ENCODE measurements at places on chromosomes 5 and 9. TPM values are rescaled to one million over a fixed set of nuclear protein-coding genes. Genes with fewer than 3 reads are reported as not detected.

UAP1L1 gene
- total RNA-seq, result 22.9 TPM

NR4A3 gene
- total RNA-seq, result 36.9 TPM

GCNT1 gene
- total RNA-seq, result 5.4 TPM

HAPLN1 gene
- total RNA-seq, result not detected

TMED9 gene
- 103 TPM for total RNA-seq

PROB1 gene
- total RNA-seq, result 5.5 TPM

SGTB gene
- 17.0 TPM for total RNA-seq

FRMD3 gene
- total RNA-seq, result 0.80 TPM

BARX1 gene
- total RNA-seq, result 3.8 TPM

DNA sequence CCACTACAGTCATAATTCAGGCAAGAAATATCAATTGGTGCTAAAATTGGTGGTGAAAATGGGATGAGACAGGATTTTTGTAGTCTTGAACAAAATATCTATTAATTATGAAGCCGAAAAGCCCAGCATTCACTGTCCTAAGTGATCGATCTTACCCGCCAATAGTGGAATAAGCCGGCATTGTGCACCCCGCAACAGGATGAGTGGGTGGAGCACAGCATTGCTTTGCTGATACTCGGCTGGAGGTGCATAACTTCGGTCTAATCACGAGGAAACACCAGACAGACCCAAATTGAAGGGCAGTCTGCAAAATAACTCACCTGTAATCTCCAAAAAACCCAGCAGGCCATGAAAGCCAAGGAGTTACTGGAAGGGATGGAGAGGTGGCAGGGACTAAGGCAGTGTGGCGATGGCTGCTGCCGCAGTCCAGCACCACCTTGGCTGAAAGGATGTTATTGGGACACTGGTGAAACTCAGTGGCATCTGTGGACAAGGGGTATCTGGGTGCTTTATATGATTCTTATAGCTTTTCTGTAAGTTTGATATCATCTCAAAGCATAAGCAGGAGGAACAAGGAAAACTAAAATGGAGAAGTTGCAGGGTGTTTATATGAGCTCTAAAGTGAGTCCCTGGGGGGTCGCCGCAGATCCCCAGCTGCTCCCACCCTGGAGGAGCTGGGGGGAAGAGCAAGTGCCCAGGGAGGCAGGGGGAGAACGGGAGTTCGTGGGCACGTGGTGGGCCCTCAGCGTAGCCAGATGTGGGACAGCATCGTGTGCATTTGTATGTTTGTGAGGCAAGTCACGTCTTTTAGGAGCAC is 45.2 kb downstream of the AHRR start:
- peaks cover 34% of the 10 kb centered on the region for H3K4me1 ChIP-seq
- no peaks in the 10 kb centered on the region for H3K27me3 ChIP-seq
- no peak overlapping the region for H3K27ac ChIP-seq
- H3K4me3 ChIP-seq, result no peak overlapping the region
- peaks cover 71% of the 10 kb centered on the region for H3K36me3 ChIP-seq
- DNase-seq, result no peak

DNA sequence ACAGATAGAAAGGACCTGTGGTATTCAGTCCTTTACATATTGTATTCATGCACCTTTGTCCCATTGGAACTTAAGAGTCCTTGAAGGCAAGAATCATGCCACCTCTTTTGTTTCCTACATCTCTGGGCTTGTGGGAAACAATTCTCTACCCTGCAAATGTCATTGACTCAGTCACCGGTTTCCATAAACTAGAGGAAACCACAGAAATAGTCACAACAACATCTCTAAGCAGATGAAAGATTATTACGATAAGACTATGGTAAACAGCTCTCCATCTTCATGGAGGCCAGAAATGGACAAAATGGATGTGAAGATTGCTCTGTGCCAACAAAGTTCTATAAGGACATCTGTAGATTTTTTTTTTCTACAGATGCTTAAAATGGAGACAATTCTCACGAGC is 165.5 kb downstream of the PIK3R1 start:
- H3K4me1 ChIP-seq, result peaks cover 35% of the 10 kb centered on the region
- no peak for DNase-seq
- peaks cover 3% of the 10 kb centered on the region for H3K36me3 ChIP-seq
- no peak overlapping the region for H3K27ac ChIP-seq
- no peak overlapping the region for H3K4me3 ChIP-seq

GRCh38 chr5:91224456-91224855 is 158.7 kb downstream of the ARRDC3 start:
- no peak for DNase-seq
- no peak overlapping the region for H3K4me3 ChIP-seq
- peaks cover under 1% of the 10 kb centered on the region for H3K36me3 ChIP-seq

- no peak overlapping the region for H3K4me3 ChIP-seq
- peaks cover 5% of the 10 kb centered on the region for H3K36me3 ChIP-seq
- DNase-seq, result no peak
- H3K27ac ChIP-seq, result no peak overlapping the region
- no peaks in the 10 kb centered on the region for H3K4me1 ChIP-seq
- no peaks in the 10 kb centered on the region for H3K27me3 ChIP-seq
Observed at GRCh38 chr5:60578315-60578714, 121.7 kb downstream of the DEPDC1B start.

DNA sequence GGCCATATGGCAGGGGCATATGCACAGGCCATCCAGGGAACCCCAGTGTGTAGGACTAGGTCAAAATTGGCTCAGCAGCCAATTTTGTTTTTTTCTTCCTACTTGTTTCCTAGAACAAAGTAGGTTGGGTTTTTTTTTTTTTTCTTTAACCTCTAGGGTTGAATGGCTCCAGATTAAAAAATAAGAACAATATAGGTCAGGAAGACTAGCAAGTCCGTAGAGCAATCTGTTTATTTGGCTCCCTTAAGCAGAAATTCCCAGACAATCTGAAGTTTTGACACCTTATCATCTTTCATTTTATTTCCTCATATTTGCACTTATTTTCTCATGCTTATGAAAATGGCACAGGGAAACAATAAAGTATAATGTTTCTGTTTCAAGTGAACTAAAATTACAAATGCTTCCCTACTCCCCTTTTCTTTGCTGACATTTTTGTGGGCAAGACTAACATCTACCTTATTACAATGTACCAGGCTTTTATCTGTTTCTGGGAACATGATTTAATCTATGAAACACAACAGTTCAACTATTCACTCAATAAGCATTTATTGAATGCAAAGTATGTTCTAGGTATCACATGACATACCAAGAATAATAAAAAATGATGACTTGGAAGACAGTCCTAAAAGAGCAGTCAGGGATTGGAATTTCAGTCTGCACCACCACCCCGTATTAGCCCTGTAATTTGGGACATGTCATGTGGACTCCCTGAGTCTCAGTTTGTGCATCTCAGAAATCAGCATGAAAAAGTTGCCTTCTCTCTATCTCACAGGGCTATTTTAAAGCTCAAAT is 30.5 kb downstream of the TLR4 start:
- peaks cover 5% of the 10 kb centered on the region for H3K27me3 ChIP-seq
- H3K27ac ChIP-seq, result no peak overlapping the region
- no peak for DNase-seq
- H3K4me1 ChIP-seq, result no peaks in the 10 kb centered on the region

DNA sequence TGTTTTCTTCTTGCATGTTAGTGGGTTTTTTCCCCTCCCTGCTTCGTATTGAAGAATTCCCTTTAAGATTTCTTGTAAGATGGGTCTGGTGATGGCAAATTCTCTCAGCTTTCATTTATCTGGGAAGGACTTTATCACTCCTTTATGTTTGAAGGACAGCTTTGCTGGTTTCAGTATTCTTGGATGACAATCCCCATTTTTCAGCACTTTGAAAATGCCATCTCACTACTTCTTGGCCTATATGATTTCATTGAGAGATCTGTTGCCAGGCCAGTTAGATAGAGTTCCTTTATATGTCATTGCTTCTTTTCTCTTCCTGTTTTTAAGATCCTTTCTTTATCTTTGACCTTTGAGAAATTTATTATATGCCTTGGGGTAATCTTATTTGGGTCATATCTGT is 106.3 kb downstream of the KDM4C start:
- H3K4me1 ChIP-seq, result peaks cover 19% of the 10 kb centered on the region
- no peak overlapping the region for H3K27ac ChIP-seq
- DNase-seq, result no peak
- peaks cover 36% of the 10 kb centered on the region for H3K36me3 ChIP-seq
- no peak overlapping the region for H3K4me3 ChIP-seq

GRCh38 chr5:135990528-135991255 is 35.9 kb upstream of the LECT2 start:
- H3K4me1 ChIP-seq, result no peaks in the 10 kb centered on the region
- H3K36me3 ChIP-seq, result no peaks in the 10 kb centered on the region
- DNase-seq, result no peak
- H3K27ac ChIP-seq, result no peak overlapping the region
- no peak overlapping the region for H3K4me3 ChIP-seq

GRCh38 chr5:74063821-74064220 is 437.8 kb downstream of the ARHGEF28 start:
- H3K4me3 ChIP-seq, result no peak overlapping the region
- H3K36me3 ChIP-seq, result no peaks in the 10 kb centered on the region
- peaks cover 7% of the 10 kb centered on the region for H3K27me3 ChIP-seq
- H3K27ac ChIP-seq, result no peak overlapping the region
- no peak for DNase-seq

DNA sequence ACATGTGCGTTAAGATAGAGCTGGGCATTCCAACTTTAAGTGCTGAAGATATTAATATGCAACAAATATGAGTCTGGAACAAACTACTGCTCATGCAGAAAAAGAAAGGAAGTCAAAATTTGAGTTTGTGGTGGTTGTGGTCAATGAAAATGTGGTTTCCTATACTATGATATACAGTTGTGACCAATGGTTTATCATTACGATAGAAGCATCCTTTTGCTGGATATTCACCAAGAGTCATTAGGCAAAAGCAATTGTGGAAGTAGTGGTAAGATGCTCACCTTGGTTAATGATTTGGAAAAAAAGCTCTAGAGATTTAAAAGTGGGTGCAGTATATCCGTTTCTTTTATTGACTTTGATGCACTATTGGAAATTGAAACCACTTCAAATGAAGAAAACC is 1007.0 kb downstream of the NR2F1-AS1 start:
- H3K27me3 ChIP-seq, result no peaks in the 10 kb centered on the region
- H3K36me3 ChIP-seq, result no peaks in the 10 kb centered on the region
- H3K4me1 ChIP-seq, result no peaks in the 10 kb centered on the region
- H3K4me3 ChIP-seq, result no peak overlapping the region
- no peak overlapping the region for H3K27ac ChIP-seq
- no peak for DNase-seq

- no peak for DNase-seq
- peaks cover 76% of the 10 kb centered on the region for H3K4me1 ChIP-seq
- peaks cover 38% of the 10 kb centered on the region for H3K36me3 ChIP-seq
- H3K4me3 ChIP-seq, result peak overlapping the region; percentile 42
- H3K27me3 ChIP-seq, result no peaks in the 10 kb centered on the region
Observed at GRCh38 chr5:80251636-80252035, 4.2 kb downstream of the SERINC5 start.

DNA sequence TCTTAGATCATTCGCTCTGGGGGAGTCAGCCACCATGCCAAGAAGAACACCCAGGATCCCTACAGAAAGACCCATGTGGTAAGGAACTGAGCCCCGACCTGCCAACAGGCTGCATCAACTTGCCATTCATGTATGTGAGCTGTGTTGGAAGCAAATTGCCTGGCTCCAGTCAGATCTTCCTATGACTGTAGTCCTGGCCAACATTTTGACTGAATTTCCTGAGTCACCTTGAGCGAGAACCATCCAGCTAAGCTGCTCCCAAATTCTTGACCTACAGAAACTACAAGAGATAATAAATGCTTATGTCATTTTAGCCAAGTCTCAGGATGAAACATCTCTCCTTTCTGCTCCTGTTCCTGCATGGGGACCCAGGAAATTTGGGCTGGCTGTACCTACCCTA is 40.0 kb upstream of the SLC44A1 start:
- H3K27me3 ChIP-seq, result no peaks in the 10 kb centered on the region
- H3K4me1 ChIP-seq, result no peaks in the 10 kb centered on the region
- no peaks in the 10 kb centered on the region for H3K36me3 ChIP-seq
- H3K27ac ChIP-seq, result no peak overlapping the region

GRCh38 chr5:53327811-53328334 is 152.6 kb upstream of the FST start:
- DNase-seq, result no peak
- no peaks in the 10 kb centered on the region for H3K27me3 ChIP-seq
- H3K27ac ChIP-seq, result no peak overlapping the region
- H3K4me3 ChIP-seq, result no peak overlapping the region

GRCh38 chr5:57566914-57567313 is 84.3 kb upstream of the ACTBL2 start:
- H3K36me3 ChIP-seq, result no peaks in the 10 kb centered on the region
- no peak overlapping the region for H3K27ac ChIP-seq

DNA sequence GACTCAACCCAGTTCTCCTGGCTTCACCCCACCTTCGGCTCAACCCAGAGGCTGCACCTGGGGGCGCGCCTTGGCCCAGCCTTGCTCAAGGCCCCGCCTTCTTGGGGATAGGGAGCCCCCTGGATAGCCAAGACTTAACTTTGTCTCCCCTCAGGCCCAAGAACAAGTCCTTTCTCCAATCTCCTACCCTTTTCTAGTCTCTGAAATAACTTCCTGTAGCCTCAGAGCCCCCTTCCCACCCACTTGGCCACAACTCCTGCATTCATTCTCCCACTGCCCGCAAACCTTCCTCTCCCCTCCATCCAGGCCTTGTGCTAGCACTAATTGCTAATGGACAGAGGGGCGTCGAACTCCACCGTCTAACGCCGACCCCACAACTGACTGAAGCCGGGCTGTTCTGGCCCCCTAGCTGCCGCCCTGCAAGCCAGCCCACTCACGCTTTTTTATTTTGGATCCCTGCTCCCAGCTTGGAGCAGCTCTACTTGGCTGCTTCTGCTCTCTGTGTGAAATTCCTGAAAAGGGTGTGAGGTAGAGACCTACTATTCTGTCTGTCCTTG is 579 bp upstream of the ASTN2 start:
- no peaks in the 10 kb centered on the region for H3K4me1 ChIP-seq
- no peaks in the 10 kb centered on the region for H3K36me3 ChIP-seq
- no peak overlapping the region for H3K27ac ChIP-seq
- H3K27me3 ChIP-seq, result peaks cover 35% of the 10 kb centered on the region

- no peaks in the 10 kb centered on the region for H3K4me1 ChIP-seq
- no peak for DNase-seq
- no peaks in the 10 kb centered on the region for H3K36me3 ChIP-seq
- no peak overlapping the region for H3K4me3 ChIP-seq
Observed at GRCh38 chr5:160359816-160360215, 10.6 kb downstream of the C1QTNF2 start.

GRCh38 chr5:52767217-52767743 is 20.4 kb upstream of the ITGA1 start:
- no peak overlapping the region for H3K4me3 ChIP-seq
- DNase-seq, result no peak
- no peak overlapping the region for H3K27ac ChIP-seq
- H3K36me3 ChIP-seq, result peaks cover 4% of the 10 kb centered on the region
- no peaks in the 10 kb centered on the region for H3K27me3 ChIP-seq

DNA sequence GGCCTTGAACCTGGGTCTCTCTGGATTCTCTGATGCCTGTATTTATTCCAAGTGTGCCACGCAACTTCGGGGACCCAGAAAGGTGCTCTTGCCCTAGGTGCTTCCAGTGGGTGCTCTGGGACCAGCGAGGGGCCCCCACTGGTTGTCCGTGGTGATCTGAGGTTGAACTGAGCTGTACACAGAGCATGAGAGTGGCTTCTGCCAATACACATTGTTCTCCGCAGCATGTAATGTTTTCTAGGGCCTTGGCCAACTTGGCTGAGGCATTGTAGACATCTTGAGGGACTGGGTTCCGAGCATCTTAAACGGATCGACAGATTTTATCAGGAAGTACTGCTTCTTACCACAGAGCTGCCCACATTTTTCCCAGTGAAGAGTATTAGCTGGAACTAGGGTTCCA is 117.9 kb downstream of the MTX3 start:
- H3K36me3 ChIP-seq, result no peaks in the 10 kb centered on the region
- no peak overlapping the region for H3K27ac ChIP-seq
- no peaks in the 10 kb centered on the region for H3K4me1 ChIP-seq
- H3K4me3 ChIP-seq, result no peak overlapping the region
- peaks cover 8% of the 10 kb centered on the region for H3K27me3 ChIP-seq

Data from activated naive CD8-positive, alpha-beta T cell treated with anti-CD3 and anti-CD28 coated beads for 36 hours (primary cell).